ENCODE measurements at places on chromosomes 3 and 15. TPM values are rescaled to one million over a fixed set of nuclear protein-coding genes. Genes with fewer than 3 reads are reported as not detected.

CFAP20DC gene
- total RNA-seq: 2.2 TPM

GOLGA6L9 gene
- 1.4 TPM for total RNA-seq

DNA sequence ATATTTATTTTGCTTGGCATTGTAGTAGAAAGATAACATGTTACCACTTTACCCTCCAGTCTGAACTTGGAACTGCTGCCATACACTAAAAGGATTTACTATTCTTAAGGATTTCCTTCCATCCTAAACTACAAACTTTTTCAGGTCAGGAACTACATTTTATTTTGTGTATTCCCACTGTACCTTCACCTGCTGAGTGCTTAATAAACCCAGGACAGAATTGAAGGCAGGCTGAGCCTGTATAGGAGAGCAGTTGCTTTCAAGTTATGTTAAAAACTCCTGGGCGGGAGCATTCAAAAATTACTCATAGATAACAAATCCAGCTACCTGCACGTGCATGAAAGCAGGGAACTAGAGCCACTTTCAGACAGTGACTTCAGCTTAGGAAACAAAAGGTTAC, 58.3 kb downstream of the CACNA1D start:
- no peak for DNase-seq

ZNF860 gene
- 8.1 TPM for total RNA-seq

LIPH gene
- not detected for total RNA-seq

GRCh38 chr3:37050282-37050681, 57.0 kb downstream of the MLH1 start:
- DNase-seq: no peak

GRCh38 chr15:99241752-99242151, 7.6 kb downstream of the TTC23 start:
- DNase-seq: no peak

CADM2 gene
- not detected for total RNA-seq

- DNase-seq: no peak
Measured at GRCh38 chr3:157103280-157103679, 56.7 kb downstream of the CCNL1 start.

DNA sequence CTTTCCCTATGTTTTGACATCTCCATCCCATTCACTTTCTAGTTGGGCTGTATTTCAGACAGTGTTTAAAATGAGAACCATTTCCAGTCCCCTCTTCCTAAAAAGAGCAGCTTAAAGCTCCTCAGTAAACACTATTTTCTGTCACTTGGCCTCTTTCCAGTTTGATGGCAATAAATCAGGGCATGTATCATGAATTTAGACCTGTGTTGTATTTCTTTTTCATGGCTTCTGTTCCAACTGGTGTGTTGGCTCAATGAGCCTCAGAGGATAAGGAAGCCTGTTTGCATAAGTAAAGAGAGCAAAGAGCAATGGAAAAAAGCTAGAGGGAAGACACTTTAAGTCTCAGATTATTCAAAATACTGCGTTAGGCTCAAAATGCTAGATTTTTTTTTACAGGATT, 7.2 kb downstream of the CCDC80 start:
- no peak for DNase-seq

RAB6B gene
- 4.3 TPM for total RNA-seq

DNA sequence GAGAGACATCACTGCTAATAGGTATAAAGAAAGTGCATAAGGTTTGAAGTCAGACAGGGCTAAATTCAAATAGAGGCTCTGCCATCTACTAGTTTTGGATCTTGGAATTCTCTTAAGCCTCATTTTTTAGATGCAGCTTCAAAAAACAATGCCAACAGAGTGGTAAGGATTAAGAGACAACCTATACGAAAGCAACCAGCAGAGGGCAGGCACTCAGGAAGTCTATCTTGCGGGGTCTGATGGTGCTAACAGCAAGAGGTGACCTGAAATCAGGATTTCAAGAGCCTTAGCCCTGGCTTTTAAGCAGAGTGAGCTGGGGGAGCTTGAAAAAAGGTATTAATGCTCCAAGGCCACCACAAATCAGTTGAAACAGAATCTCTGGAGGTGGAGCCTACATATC, 40.7 kb downstream of the LDHAL6B start:
- DNase-seq: peak; percentile 25

GRCh38 chr3:136992115-136992514, 34.3 kb downstream of the IL20RB start:
- DNase-seq: no peak

ASB14 gene
- total RNA-seq: not detected

GRCh38 chr3:139288266-139288821, 55.5 kb upstream of the MRPS22 start:
- DNase-seq: no peak

- DNase-seq: no peak
Measured at GRCh38 chr15:70490148-70490837, 273.1 kb downstream of the UACA start.

- no peak for DNase-seq
Measured at GRCh38 chr15:85000937-85001336, 19.3 kb downstream of the PDE8A start.

DNA sequence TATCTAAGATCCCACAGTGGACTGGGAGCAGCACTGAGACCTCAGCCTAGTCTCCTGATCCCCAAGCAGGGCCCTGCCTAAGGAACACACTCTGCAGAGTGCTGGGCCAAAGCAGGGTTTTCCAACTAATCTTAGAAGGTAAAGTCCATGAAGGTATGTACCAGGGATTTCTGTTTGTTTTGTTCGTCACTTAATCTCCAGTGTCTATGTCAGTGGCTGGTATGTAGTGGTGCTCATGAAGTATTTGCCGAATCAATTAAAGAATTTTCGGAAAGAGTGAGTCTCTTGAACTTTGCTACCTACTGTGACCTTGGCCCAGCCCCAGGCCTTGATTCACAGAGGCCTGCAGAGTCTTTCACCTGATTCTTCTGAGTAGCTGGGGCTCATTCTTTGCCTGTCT, 1.7 kb downstream of the DUOX1 start:
- DNase-seq: no peak

TRPC1 gene
- total RNA-seq: 56.0 TPM

GRCh38 chr15:40843261-40843884, 475 bp upstream of the SPINT1 start:
- peak; percentile 25 for DNase-seq

STRIT1 gene
- not detected for total RNA-seq

DNA sequence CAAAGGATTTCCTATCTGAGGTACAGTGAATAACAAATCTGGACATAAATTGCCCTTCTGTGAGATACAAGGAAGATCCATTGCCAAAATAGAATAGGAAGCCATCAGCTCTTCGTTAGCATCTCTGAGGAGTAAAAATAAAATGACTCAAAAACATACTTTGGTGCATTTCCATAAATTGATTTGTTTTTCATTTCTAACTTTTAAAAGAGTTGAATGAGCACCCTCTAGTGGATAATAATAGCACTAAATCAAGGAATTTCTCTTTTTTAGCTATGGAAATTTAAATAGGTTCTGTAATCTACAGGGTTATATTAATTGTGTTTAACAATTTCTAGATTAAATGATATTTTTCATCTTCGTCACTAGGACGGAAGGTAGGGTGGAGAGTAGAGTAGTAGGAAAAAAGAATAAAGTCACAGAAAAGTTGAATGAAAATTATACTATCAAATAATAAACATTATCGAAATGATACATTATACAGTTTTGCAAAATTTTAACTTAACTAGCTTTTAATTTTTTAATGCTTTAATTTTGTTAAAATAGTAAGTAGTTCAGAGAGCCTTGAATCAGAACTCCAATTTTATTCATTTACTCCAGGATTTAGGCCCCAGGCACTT, 6.4 kb downstream of the NSUN3 start:
- DNase-seq: peak; percentile 32

- no peak for DNase-seq
Measured at GRCh38 chr15:63191895-63192618, 2.7 kb downstream of the RAB8B start.

MASP1 gene
- not detected for total RNA-seq

GRCh38 chr3:122982216-122983185, 45.1 kb downstream of the SEMA5B start:
- peak; percentile 74 for DNase-seq

GRCh38 chr15:63178034-63178433, 11.4 kb upstream of the RAB8B start:
- no peak for DNase-seq

CFAP44 gene
- total RNA-seq: 2.3 TPM

LRRIQ4 gene
- not detected for total RNA-seq

CYP8B1 gene
- total RNA-seq: not detected

CPLX3 gene
- not detected for total RNA-seq

DNA sequence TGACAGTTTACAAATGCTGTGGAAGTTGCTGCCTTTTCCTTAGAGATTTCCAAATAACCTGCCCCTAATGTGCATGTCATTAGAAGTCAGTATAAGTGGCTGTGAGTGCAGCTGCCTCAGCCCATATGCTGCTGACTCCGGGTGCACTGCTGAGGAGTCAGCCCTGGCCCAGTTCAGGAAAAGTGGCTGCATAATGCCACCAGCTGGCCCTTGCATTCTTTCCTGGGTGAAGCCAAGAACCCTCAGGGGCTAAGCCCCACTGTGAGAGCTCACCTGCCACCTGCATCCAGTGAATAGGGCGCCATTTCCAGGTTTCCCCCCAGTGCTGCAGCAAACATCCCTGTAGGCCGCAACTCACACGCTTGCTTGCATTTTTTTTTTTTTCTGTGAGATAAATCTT, 139.9 kb downstream of the TJP1 start:
- DNase-seq: no peak

NDUFB5 gene
- 241 TPM for total RNA-seq

GRCh38 chr3:49161808-49162530, 4.2 kb downstream of the CCDC71 start:
- no peak for DNase-seq

CCR8 gene
- not detected for total RNA-seq

MYRIP gene
- total RNA-seq: not detected

GRCh38 chr3:58353722-58354553, 21.2 kb downstream of the PXK start:
- DNase-seq: no peak

DNA sequence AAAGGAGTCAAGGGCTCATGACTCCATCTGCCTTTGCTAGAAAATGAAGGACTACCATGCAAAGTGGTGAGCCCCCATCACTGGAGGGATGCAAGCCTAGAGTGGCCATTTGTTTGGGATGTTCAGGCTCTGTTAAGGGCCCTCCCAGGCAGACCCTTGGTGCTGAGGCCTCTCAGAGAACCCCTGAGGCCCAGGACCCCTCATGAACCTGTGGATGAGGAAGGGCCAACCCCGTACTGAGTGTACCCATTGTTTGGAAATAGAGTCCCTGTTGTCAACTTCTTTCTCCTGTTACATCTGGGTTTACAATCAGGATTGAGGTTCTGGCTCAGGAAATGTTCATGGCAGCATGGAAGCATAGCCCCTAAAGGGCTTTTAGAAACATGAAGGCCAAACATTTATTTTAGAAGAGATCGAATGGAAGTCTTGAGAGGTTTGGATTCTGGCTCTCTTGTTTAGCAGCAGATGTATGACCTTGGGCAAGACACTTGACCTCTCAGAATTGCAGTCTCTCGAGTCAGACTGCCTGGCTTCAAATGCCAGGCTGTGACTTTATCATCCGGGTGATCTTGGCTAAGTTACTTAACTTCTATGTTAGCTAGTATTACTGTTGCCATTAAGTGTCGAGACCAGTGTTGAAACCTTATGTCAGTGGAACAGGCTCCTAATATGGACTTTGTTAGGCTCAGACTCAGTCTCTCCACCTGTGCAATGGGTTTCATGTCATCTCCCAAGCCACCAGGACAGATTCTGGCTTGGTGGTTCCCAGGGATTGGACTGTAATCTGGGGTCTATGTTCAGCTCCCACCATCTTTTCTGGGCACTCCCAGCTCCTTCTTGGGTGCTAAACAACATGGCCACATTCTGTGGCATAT, 12.4 kb downstream of the ITGA11 start:
- no peak for DNase-seq

RHOV gene
- total RNA-seq: 0.24 TPM

- no peak for DNase-seq
Measured at GRCh38 chr3:11168881-11169805, 14.8 kb downstream of the HRH1 start.

- no peak for DNase-seq
Measured at GRCh38 chr3:187880441-187880840, 135.2 kb upstream of the BCL6 start.

ARGFX gene
- total RNA-seq: not detected

DNA sequence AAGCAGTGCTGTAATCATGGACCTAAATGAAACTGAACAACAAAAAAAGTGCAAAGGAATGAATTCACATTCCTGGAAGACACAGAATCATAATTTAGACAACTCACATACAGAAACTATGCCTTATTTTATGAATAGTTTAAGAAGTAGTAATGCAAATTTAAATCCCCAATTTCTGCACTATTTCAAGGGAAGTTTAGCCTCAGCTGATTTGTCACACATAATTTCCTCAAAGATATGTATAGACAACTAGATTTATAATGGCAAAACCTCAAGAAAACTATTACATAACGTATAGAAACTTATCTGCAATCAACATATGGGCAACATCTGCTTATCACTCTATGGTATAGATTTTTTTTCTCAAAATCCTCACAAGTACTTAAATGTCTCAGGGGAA, 7.8 kb upstream of the PTX3 start:
- no peak for DNase-seq

DNA sequence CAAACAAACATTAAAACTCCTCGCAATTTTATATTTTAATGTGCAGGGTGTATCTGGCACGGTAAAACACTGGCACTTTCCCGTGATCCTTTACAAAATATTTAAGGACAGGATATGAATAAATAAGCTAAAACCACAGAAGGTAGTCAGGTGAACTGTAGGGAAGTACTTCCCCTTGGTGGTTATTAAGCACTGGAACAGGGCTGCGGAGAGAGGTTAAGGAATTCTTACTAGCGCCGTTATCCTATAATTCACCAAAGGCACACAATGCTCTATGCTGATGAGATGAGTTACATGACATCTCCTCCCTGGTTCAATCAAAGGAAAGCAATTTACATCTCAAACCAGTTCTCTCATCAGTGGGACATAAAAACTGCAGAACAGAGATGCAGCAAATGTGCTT, 289.8 kb downstream of the ZBTB20 start:
- no peak for DNase-seq

GRCh38 chr3:60810881-60811280, 440.4 kb downstream of the FHIT start:
- DNase-seq: no peak

DNA sequence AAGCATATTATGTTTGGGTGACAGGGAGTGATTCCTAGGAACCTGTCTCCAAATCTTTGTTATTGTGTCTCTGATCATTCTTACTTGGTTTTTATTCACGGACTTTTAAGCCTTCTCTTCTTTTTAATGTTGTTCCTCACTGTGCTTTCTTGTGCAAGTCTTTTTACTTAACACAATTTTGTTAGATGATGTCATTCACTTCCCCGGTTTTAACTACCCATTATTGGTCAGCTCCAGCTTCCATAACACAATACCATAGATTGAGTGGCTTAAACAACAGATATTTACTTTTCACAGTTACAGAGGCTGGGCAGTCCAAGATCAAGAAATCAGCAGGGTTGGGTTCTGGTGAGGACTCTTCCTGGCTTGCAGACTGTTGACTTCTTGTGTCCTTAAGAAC, 436.3 kb upstream of the CBLB start:
- DNase-seq: no peak

IL5RA gene
- total RNA-seq: not detected

CPN2 gene
- total RNA-seq: not detected

PCOLCE2 gene
- total RNA-seq: 36.6 TPM

TTLL3 gene
- total RNA-seq: 4.6 TPM

ANKRD34C gene
- total RNA-seq: not detected

- DNase-seq: no peak
Measured at GRCh38 chr15:79644091-79644490, 212.0 kb downstream of the MINAR1 start.

GRCh38 chr15:72199205-72199515, 1.6 kb upstream of the GRAMD2A start:
- no peak for DNase-seq
